ENCODE measurements at places on chromosomes 13 and 19. TPM values are rescaled to one million over a fixed set of nuclear protein-coding genes. Genes with fewer than 3 reads are reported as not detected.

The CGB2 gene
- total RNA-seq, result 0.34 TPM

The CEACAM20 gene
- total RNA-seq, result not detected

The CABP5 gene
- total RNA-seq, result not detected

The TMEM59L gene
- total RNA-seq, result not detected

The SYCN gene
- total RNA-seq, result not detected

The TNFSF9 gene
- 0.67 TPM for total RNA-seq

The RSPH6A gene
- total RNA-seq, result not detected

The GNA15 gene
- not detected for total RNA-seq

The NECTIN2 gene
- 117 TPM for total RNA-seq

The RYR1 gene
- not detected for total RNA-seq

The CD22 gene
- not detected for total RNA-seq

The SPRED3 gene
- 0.84 TPM for total RNA-seq

The LPAR2 gene
- total RNA-seq, result 3.9 TPM

The SLC10A2 gene
- not detected for total RNA-seq

The ZNF253 gene
- total RNA-seq, result 4.2 TPM

The SIGLEC12 gene
- total RNA-seq, result not detected

The ZNF790 gene
- total RNA-seq, result 1.9 TPM

The KLK2 gene
- not detected for total RNA-seq

The IFI30 gene
- under 0.01 TPM for total RNA-seq

The CEACAM7 gene
- total RNA-seq, result not detected

The IFNL1 gene
- not detected for total RNA-seq

The AKAP8 gene
- 9.2 TPM for total RNA-seq

The ZNF568 gene
- total RNA-seq, result 5.5 TPM

The USHBP1 gene
- total RNA-seq, result not detected

The PSG6 gene
- total RNA-seq, result not detected

The ZNF563 gene
- total RNA-seq, result 2.4 TPM

The FGF21 gene
- total RNA-seq, result not detected

The ZNF749 gene
- 9.4 TPM for total RNA-seq

The IGSF23 gene
- total RNA-seq, result not detected

The CD79A gene
- 0.45 TPM for total RNA-seq

The NLRP11 gene
- not detected for total RNA-seq

The CGB3 gene
- total RNA-seq, result not detected

The FPR3 gene
- not detected for total RNA-seq

The FXYD1 gene
- total RNA-seq, result 1.8 TPM
